NCI-H510A treated with DMSO at 0.1 percent for 48 hours (cell line): ENCODE measurements at places on chromosomes 6 and 20.

DNA sequence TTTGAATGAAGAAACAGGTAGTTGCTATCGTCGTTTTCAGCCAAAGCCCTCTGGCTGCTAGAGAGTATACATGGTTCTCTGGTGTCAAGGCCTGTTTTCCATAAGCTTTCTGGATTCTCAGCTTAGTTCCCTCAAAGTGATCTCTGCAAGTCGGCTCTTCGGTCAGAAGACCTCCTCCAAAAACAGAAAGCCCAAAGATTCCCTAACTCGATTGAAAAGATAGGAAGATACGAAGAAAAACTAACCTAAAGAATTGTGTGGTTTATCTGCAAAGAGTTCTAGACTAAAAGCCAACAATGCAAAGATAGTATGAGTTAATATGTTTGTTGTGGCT is 545 bp upstream of the ASCC3 start:
- peak; percentile 56 for DNase-seq

- no peak for DNase-seq
These were observed 192.2 kb upstream of the TENT5A start for GRCh38 chr6:81944661-81945060.

DNA sequence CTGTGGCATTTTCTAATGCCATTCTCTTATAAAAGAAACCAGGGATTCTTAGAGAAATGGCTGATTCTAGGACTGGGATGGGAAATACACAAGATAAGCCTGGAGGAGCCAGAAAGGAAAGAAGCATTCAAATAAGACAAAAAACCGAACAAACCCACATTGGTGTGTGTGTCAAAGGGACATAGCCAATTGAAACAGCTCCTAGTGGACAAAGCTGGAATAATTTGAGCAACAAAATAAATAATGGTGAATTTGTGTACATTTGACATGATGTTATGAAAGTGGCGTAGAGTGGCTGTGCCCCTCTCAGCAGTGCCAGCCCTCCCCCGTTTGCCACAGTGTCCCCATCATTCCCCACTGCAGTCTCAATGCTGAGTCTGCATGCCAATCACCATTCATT is 55.5 kb downstream of the B3GAT2 start:
- no peak for DNase-seq

GRCh38 chr6:146444189-146444588 is 99.4 kb upstream of the RAB32 start:
- DNase-seq = no peak

DNA sequence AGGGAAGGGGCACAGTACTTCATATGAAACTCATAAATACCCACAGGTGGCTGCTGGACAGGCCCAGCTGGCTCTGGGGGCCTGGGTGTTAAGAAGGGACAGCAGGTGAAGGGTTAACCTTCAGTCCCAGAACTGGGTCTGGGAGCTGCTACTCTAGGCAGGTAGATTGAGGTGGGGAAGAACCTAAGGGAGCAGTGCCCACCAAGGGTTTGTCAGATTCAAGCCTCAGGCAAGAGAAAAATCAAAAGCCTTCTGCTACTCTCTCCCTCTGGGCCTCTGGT is 5.6 kb downstream of the RPL10A start:
- DNase-seq = no peak

DNA sequence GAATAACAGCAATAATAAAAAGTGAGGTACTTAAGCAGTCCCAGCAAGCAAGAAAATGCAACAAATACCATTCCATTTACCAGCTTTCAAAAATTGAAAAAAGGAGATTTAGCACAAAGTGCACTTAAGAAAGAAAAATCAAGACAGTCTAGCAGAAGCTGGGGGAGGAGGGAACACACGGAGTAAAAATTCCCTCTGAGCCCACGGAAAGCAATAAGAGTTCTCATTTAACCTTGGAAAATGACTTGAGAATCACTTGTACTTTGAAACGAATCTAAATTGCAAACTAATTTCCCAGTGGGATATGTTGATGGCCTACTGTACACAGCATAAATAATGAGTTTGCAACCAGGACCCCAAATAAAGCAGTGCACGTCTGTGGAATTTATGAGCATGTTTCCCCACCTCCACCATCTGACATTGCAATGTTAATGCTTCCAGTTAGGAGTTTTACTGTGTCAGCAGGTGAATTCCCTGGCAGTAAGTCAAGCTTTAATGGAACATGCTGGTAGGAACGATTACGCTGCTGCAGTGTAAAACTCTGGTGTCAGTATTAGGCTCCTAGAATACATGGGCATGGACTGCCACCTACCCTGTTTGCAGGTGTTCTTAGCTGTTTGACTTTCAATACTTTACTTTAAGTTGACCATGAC is 386.8 kb downstream of the HDGFL1 start:
- peak; percentile 4 for DNase-seq

DNA sequence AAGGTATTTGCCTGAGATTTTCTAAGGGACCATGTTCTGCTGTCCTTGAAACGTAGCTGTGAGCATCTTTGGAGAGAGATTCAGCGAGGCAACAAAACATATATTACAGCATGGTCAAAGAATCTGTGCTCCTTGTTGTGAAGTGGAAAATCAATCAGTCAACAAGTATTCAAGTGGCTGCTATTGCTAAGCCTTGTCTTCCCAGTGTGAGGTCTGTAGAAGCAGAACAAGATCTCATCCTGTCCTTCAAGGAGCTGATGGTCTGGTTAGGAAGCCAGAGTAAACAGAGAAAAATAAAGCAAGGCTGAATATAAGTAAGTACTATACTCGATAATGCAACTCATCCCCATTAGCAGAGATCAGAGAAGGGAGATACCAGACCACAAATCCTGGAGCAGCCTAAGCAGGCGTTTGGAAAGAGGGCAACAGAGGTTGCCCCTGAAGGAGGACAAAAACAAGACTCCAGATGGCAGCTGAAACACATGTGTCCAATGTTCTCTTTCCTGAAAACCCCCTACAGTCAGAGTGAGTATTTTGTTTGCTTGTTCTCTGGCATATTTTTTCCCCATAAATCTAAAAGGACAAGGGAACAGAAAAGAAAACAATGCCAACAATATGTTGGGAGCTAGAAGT is 392.0 kb downstream of the SYNE1 start:
- DNase-seq = peak; percentile 7

DNA sequence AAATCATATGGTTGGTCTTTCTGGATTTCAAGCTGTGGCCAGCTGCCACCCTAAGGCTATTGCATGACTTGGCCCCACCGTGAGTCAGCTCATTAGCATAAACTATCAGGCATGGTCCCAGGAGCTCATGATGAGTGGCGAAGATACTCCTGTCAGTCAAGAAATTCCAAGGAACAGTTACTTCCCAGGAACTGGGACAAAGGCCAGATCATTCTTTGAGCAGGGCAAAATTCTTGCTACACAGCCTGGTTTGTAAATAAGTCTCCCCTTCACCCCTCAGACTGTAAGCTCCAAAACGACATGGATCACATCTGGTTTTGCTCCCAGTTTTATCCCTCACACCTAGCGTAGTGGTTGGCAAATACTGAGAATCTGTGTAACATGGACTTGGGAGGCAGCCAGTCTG is 33.0 kb upstream of the KIAA1586 start:
- no peak for DNase-seq

- DNase-seq = no peak
These were observed 22.6 kb upstream of the ELOVL2 start for GRCh38 chr6:11066505-11067347.

GRCh38 chr6:51459958-51460357 is 627.5 kb downstream of the PKHD1 start:
- DNase-seq = no peak
